ENCODE measurements at places on chromosomes 13 and 19.

DNA sequence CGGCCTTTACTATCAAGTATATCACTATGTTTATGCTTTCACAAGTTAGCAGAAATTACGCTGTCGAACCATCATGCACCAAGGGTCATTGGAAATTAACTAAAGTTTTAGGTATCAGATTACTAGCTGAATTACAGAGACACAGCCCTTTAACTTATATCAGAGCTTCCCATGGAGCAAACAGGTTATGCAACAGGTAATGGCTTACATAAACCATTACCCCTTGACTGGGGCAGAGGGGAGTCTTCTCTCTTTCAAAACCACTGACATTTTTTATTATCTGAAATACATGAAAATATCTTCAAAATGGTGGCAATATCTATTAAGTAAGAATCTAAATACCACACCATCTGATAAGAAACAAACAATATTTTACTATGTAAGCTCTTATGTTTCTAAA, 1692.9 kb upstream of the SLC10A2 start:
- no peak for DNase-seq

DNA sequence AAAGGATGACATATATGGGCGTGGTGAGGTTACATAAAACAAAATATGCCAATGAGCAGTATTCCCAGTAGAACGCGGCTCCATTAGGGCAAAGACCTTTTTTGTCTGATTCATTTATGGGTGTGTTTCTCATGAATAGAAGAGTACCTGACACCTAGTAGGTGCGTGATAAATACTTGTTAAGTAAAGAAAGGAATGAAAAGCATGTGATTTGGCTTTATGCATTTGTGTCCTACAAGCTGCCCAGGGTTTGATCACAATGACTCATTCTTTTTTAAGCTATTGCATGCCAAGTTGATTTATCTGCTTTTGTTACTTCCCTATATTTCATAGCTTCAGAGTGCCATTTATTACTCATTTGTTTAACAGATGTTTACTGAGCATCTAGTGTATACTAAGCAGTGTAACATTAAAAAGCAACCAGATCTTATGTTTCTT, 19.1 kb upstream of the KCTD4 start:
- no peak for DNase-seq

DNA sequence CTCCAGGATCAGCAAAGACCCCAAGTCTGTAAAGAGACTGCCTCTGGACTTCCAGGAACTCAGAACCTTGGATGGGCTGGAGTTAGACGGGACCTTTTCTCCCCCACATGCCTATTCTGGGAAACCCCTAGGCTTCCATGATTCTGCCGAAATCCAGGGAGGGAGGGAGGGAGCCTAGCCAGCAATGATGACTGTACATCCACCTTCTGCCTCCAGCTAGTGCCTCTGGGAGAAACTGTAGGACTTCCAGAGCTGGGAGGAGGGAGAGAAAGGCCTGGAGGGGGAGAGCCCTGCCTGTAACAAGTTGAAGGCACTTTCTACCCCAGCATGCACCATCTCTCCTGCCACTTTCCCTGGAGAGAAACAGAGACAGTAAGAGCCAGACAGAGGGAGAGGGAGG, 6.0 kb upstream of the HAS1 start:
- DNase-seq, result no peak

DNA sequence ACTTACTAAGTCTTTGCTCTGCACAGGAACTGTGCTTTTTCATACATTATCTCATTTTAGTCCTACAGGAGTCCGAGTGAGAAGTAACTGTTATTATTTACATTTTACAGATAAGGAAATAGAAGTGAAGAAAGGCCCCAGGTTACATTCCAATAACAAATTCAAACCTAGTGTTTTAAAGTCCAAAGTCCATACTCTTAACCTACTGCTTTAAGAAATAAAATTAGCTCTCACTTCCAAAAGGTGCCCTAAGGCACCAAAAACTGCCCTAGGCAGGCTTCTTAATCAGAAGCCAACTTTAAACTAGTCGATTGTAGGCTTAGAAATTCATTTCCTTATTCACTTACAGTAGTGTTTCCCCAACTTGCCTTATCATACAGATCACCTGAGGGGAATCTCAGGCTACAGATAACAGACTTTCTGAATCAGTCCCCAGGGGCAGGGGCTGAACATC, 555.9 kb downstream of the DIAPH3 start:
- no peak for DNase-seq

- DNase-seq, result no peak
Measured at GRCh38 chr13:74250738-74251190, 116.6 kb upstream of the KLF12 start.

Measured in NCI-H510A (cell line).